ENCODE measurements at places on chromosomes 2 and 18. TPM values are rescaled to one million over a fixed set of nuclear protein-coding genes. Genes with fewer than 3 reads are reported as not detected.

GRCh38 chr18:74451148-74451547, 6.0 kb downstream of the DIPK1C start:
- no peak for DNase-seq

- DNase-seq = no peak
These were observed 92.0 kb upstream of the CYP1B1 start for GRCh38 chr2:38167968-38168350.

- DNase-seq = no peak
These were observed 31.6 kb upstream of the NCOA1 start for GRCh38 chr2:24459224-24460161.

GRCh38 chr18:58201733-58202730, 158.0 kb downstream of the NEDD4L start:
- no peak for DNase-seq

DNA sequence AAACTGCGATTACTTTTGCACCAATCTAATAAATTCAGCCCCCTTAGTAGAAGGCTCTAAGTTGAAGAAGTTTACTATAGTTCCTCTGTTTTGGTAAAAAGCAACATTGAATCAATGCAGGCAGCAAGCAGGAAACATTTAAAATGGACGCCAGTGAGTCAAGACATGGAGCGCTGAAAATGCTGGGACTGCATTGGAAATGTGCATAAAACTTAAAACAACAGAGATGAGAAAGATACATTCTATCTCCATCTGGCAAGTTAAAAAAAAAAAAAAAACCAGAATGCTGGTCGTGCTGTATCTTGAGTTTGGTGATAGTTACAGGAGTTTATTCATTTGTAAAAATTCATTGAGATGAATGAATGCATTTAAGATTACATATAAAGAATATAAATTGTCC, 117.0 kb upstream of the TWIST2 start:
- DNase-seq = no peak

GRCh38 chr2:174787487-174788205, 23.4 kb upstream of the CHRNA1 start:
- DNase-seq = no peak

DNA sequence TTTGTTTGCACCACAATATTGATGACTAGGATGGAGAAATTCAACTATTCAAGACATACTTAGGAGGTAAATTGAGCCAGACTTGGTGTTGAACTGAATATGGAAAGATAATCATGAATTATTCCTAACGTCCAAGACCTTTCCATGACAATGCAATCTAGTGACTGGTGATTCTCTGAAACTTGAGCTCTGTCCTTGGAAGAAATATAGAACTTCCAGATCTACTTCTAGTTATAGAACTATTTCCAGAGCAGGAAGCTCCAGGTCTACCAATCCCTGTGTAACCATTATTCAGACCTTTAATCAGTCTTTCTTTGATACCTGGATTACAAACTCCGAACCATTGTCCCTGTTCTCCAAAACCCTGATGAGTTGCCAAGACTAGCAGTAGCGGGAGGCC, 272.6 kb upstream of the SLC14A2 start:
- no peak for DNase-seq

GRCh38 chr2:45177870-45178269, 168.6 kb upstream of the SIX2 start:
- DNase-seq = no peak

DNA sequence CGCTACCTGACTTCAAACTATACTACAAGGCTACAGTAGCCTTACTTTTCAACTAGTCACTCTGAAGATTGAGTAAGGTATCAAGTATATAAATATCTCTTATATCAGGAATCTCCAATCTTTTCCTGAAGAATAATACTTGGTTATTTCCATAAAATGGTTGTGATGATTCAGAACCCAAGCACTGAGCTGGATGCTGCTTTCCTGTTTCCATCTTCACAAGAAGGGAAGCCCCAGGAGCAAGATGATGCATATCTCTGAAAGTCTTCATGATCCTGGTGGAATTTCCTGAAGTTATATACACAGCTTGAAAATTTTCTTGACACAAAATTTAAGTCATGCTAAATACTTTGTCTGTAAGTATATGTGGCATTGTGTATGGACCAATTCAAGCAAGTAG, 243.9 kb upstream of the TANK start:
- no peak for DNase-seq

Gene PAPOLG
- total RNA-seq = 16.8 TPM

Gene SNRNP200
- 206 TPM for total RNA-seq

Gene ACKR3
- total RNA-seq = 1.6 TPM

Gene MTCL1
- 1.0 TPM for total RNA-seq

Gene CELF4
- not detected for total RNA-seq

Data from CD8-positive, alpha-beta memory T cell (primary cell).